ENCODE measurements at places on chromosomes 12 and 14.

DNA sequence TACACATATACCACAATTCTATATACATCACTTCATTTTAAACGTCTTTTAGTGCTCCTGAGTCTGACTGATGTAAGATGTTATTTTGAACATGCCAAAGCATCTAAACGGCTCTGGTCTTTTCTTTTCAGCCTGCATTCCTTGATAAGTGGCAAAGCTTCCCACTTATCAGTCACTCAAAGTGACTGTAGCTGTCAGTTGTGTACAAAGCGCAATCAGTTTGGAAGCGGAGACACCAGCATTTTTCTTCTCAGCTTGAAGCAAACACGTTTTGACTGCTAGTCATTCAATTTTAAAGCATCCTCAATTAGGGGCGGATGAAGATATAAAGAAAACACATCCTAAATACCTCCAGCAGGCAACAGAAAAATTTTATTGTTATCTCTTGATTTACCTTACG, 226.8 kb downstream of the SOX5 start:
- DNase-seq = no peak

GRCh38 chr14:71728386-71728785, 203.8 kb upstream of the RGS6 start:
- DNase-seq = no peak

DNA sequence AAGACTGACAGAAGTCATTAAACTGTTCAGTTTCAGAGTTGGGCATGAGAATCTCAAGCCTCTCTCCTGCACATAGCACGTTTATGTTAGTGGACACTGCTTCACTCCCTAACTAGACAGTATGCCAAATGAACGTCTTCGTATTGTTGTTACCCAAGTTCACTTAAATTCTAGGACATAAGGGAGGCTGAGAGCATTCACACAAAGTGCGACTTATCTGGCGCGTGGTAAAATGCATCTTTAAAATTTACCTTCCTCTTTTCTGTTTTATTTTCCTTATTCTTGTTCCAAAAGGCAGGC, 166.3 kb downstream of the AKAP6 start:
- DNase-seq = no peak

DNA sequence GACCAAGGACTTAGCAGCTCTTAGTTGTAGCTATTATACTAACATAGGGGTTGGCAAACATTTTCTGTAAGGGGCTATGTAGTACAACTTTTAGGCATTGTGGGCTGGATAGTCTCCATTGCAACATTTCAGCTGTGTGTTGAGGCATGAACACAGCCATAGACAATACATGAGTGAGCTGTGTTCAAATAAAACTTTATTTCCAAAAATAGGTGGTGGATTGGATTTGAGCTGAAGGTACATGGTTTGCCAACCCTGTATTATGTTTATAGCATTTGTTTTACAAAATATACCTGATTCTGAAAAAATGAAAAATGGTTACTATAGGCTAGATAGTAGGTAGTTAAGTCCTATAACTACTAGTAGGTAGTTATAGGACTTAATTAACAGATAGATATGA, 40.5 kb downstream of the ETNK1 start:
- DNase-seq = no peak

DNA sequence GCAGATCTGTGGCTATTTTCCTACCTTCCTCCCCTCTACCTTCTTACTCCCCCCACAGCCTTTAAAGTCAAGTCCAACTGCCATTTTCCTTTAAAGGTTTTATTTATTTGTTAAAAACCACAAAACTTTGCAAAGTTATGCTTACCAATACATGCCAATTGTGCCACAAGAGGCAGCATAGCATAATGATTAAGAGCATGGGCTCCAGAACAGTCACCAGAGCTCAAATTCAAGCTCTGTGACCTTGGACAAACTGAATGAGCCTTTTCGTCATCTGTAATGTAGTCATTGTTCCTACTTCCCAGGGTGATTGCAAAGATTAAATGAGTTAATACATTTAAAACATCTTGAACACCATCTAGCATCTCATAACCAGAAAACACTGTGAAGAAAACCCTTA, 13.0 kb upstream of the FMNL3 start:
- DNase-seq = no peak

DNA sequence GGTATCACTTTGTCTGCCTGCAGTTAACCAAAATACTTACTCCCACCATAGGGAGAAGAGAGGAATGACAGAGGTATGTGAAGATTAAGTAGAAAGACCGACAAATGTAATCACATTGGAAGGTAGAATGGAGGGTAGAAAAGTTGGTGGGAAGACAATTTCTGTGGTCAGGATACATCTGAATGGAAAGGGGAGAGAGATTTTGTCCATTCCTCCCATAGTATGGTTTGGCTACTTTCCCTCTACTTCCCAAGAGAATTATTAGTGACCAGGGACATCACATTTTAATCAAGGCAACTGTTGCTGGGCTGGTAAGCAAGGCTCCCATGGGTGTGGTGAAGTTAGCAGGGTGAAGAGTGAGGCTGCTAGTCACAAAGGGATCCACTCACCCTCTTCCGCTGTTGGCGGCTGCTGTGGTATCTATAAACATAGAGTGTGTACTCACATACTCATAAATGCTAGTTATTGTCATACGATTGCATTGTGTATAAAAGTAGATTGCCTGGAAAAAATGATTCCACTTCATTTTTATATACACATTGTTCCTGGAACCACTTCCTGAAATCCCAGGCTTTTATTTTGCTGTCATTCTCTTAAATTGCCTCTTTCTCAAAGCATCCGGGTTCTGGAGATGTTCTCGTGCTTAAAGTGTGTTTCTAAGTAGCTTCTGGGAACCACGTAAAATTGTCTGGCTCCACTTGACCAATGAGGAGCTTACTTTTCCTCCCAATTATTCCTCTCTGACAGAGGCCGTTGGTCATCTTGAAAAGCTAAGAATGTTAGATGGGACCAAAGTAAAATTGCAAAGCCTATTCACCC, 413.1 kb downstream of the ZFP36L1 start:
- no peak for DNase-seq

- DNase-seq = peak; percentile 7
These were observed 68.9 kb downstream of the ALG10B start for GRCh38 chr12:38385486-38385885.

- DNase-seq = no peak
These were observed 266.4 kb upstream of the GRIP1 start for GRCh38 chr12:66945189-66945817.

DNA sequence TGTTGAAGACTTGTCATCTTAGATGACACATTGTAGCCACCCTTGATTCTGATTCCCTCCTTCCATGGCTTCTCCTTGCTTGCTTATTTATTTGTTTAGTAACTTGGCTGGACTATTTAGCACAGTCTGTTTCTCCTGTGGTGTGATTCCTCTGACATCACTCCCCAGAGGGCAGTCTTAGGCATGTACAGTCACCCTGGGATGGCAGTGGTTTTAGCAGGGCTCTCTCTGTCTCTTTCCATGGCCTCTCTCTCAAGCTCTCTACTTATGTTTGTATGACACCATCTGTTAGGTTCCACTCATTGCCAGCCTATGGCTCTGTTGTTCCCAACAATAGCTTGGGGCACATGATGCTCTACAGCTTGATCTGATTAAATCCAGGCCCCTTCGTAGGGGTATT, 158.3 kb downstream of the ADGRD1 start:
- peak; percentile 57 for DNase-seq

DNA sequence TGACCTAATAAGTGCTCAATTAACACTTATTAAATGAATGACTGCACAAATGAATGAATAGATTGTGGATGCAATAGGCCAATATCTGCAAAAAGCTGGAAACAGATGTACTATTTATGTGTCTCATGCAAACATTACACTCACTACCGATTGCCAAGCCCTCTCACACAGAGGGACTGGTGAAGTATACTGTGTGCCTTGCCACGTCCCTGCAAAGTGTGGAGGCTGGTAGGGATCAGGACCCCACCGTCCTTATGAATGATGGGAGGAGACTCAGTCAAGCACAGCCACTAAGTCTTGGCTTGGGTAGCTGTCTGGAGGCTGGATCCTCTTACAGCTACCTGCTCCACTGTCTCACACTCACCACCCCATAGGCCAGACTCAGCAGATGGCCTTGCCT, 3.9 kb upstream of the TUNAR start:
- no peak for DNase-seq

GRCh38 chr12:92722897-92723296, 20.1 kb downstream of the PLEKHG7 start:
- DNase-seq = no peak

- no peak for DNase-seq
These were observed 86.4 kb upstream of the NOS1 start for GRCh38 chr12:117447665-117448366.

DNA sequence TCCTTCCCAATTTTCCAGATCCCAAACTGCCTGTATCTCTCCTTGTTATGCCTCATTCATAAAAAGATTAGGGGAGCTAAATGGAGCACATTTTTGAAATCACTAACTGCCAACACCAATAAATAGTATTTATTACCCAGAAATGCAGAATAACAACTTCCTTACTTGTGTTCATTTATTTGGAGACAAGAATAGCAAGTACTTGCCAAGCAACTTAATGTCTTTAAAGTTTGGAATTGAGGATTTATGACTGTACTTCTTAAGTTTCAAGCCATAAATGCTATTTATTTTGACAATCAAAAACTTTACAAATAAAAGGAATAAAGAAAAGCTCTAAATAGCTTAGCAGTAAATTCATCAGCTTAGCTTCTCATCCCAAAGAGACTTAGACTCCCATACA, 626.1 kb upstream of the NOVA1 start:
- no peak for DNase-seq

- no peak for DNase-seq
These were observed 128.8 kb downstream of the PAPOLA start for GRCh38 chr14:96631030-96631429.

- no peak for DNase-seq
These were observed 28.8 kb downstream of the MAP3K9 start for GRCh38 chr14:70780396-70781075.

DNA sequence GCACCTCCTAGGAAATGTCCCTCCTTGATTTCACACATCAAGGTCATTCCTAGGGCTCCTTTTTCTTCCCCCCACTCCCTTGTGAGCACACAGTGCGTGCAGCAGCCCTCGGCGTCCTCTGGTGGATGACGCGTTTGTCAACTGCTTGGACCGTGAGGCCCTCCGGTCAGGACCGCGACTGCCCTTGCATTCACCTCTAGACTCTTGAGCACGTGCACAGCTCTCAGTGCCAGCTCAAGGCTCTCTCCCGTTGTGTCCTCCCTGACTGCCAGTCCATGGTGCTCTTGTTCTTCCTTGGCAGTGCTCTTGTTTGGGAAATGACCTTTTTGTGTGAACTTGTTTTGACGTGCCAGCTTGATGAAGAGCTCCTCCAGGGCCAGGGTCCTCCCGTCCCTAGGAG, 67.9 kb downstream of the TSPAN9 start:
- no peak for DNase-seq

DNA sequence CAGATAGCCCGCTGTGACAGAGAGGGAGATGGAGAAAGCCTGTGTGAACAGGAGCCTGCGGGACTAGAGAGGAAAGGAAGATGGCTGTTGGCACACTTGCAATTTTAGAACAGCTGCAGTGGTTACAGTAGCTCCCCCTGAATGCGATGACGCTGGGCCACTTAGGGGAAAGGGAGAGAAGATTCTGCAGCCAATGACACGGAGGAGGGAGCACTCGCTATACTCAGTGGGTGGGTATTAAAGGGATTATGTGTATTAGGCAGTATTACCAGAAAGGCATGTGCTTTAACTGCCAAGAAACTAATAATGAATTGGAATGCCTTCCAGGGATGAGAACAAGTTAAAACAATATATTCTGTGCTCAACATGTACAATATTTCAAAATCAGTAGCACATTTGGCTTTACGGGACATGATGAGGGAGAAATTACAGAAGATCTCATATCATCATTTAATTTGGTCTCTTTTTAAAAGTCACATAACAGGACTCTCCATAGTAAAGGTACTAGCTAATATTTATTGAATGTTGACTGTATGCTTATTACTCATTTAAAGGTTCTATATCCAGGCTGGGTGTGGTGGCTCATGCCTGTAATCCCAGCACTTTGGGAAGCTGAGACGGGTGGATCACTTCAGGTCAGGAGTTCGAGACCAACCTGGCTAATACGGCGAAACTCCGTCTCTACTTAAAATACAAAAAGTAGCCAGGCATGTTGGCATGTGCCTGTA, 35.9 kb upstream of the FOS start:
- no peak for DNase-seq

DNA sequence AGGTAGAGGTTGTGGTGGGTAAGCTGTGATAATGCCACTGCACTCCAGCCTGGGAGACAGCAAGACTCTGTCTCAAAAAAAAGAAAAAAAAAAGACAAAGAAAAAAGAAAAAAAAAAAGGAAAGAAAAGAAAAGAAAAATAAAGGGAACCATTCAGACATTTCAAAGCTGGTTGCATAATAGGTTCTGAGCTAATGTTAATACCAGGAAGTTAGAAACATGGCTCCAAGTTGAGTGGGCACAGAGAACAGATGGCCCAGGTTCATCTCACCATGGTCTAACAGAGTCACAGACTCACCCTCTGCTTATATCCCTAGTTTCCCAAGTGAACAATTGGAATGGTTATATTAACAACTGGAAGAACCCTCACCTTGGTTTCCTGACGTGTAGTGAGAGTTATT, 17.4 kb upstream of the ZDHHC17 start:
- no peak for DNase-seq

DNA sequence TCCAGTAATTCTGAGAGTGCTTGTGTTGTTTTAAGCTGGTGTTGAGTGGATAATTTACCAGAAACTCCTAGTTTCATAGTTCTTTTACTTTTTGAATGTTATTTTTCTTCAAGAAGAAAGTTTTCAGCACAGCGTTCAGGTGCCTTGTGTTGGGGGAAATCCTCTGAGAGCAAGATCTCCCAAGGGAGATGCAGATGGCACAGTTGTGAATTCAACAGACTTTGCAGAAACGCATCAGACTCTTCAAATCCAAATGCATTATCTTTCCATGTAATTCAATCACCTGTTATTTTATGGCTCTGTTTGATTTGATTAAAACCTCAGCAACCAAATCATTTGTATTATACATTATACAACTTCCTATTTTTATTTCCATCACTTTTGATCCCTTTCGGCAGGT, 439.9 kb downstream of the EGLN3 start:
- no peak for DNase-seq

DNA sequence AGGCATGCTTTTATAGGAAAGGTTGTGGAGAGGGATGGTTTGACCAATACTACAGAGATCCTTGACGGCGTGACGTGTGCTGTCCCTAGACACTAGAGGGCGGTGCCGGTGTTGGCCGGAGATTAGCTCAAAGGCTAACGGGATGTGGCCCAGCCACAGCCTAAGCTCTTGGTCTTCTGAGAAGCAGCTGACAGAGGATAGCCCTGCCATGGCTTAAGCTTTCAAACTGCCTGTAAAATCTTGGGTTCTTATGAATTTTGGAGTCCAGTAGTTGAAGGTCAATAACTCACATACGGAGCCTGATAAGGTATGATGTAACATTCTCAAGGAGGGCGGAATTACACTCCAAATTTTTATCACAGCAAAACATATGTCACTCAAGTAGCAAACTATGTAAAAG, 515.7 kb upstream of the ATXN7L3B start:
- peak; percentile 76 for DNase-seq

Data from H4 (cell line).